Activated naive CD4-positive, alpha-beta T cell (primary cell): ENCODE measurements at places on chromosomes 1 and 21.

- DNase-seq = no peak
These were observed 5.5 kb downstream of the PKP1 start for GRCh38 chr1:201288765-201289164.

DNA sequence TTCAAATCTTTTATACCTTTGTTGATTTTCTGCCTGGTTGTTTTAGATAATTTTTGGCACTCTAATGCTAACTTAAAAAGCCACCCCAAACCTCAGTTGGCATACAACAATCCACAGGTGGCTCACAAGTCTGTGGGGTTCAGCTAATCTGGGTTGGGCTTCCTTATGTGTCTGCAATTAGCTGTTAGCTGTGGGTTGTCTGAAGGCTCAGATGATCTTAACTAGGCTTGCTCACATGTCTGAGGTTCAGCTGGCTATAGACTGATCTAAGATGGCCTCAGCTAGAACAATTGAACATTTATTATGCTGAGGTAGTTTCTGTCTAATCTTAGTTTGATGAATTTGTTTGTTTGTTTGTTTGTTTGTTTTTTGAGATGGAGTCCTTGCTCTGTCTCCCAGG, 44.9 kb upstream of the ADAR start:
- DNase-seq = no peak

- DNase-seq = no peak
These were observed 36.3 kb upstream of the MAGOH start for GRCh38 chr1:53274541-53275185.

DNA sequence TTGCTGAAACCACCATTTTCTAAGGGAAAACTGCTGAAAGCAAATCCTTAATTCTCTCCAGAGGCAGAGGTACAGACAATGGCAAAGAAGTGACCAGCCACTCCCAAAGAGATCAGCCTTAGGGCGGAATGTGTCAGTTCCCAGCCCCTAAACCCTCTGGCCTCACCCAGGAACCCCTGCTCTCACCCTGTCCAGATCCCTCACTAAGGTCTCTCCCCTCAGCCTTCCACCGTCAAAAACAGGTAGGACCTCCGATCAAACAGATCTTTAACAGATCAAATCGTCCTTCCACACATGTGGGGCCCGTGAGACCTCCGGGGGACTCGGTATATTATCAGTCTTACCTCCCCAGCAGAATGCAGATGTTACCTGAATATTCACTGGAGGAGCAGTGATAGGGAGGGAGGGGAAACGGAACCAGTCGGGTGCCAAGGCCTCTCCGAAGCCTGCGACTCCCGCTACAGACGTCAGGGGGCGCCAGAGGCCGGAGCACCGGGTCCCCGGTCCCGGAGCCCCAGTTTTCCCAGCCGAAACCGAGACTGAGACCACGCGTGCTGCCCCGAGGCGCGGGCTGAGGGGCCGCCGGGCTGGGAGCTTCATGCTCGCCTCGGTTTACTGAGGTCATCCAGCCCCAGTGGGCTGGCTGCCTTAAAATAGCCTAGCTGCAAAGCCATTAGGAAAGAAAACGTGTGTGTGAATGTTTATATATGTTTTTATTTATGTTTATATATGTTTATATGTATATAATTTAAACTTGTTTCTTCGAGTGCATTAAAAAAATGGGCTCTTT, 23.6 kb downstream of the GPA33 start:
- peak; percentile 76 for DNase-seq

DNA sequence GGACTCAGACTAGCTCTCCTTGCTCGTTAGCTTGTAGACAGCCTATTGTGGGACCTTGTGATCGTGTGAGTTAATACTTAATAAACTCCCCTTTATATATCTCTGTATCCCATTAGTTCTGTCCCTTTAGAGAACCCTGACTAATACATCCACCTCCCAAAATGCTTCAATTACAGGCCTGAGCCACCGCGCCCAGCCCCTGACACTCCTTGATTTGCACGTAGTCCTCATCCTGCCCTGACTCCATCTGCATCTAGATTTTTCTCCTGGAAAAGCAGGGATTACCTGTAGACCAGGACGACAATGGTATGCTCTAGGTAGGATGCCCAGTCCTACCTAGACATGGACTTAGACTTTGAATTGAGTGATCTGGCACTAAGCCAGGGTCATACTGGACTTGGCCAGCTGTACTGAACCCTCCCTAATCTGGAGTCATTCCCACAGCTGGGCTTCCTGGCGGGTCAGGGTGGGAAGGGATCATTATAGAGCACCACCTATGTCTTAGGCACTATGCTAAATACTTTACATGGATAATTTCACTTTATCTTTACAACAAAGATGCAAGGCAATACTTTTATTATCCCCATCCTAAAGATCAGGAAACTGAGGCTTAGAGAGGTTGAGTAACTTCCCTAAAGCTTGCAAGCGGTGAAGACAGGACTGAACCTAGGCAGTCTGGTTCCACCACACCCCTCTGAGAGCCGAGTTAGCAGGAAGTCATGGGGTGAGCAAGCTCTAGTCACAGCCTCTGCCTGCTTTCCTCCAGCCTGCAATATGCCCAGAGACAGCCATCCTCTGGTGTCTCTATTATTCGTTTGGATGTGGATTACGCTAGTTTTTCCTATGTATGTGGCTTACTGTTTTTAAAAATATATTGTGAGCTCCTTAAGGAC, 89.4 kb downstream of the DTL start:
- DNase-seq = no peak

GRCh38 chr1:212743901-212744475, 44.3 kb upstream of the BATF3 start:
- DNase-seq = no peak
